Right ventricle myocardium inferior (tissue), 1 donor: ENCODE measurements at places on chromosomes 3 and 15.

DNA sequence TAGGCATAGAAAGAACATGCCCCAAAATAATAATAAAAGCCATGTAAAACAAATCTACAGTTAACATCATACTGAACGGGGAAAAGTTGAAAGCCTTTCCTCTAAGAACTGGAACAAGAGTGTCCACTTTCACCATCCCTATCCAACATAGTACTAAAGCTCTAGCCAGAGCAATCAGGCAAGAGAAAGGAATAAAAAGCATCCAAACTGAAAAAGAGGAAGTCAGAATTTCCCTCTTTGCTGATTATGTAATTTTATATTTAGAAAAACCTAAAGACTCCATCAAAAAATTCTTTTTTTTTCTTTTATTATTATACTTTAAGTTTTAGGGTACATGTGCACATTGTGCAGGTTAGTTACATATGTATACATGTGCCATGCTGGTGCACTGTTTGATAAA lies 661.6 kb upstream of the CBLB start:
- no peak for DNase-seq

DNA sequence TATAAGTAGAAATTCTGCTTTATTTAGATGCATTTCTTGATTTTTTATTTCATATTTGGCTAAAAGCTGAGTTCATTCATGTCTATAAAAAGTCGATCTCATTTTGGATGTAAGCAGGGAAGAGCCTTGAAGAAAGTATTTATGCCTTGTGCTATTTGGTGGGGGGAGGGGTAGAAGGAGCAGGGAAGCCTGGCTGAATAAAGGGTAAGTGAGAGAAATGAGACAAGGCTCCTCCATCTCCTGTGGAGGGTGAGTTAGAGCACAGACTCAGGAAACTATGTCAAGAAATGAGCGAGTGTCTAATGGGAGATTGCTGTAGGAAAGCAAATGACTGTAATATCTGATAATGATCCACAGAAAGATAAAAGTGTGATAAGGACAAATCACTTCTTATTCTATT lies 121.8 kb upstream of the ATP11B start:
- no peak for DNase-seq

- no peak for DNase-seq
Observed at GRCh38 chr3:111392894-111393398, 149.1 kb upstream of the CD96 start.

- no peak for DNase-seq
Observed at GRCh38 chr3:138786788-138787271, 47.9 kb downstream of the PIK3CB start.
